Stimulated activated effector memory CD8-positive, alpha-beta T cell treated with anti-CD3 and anti-CD28 coated beads, Interleukin-12 subunit alpha, Interleukin-12 subunit beta, amount 100 ng/mL, for 72 hours (primary cell): ENCODE measurements at places on chromosomes 1 and 21.

DNA sequence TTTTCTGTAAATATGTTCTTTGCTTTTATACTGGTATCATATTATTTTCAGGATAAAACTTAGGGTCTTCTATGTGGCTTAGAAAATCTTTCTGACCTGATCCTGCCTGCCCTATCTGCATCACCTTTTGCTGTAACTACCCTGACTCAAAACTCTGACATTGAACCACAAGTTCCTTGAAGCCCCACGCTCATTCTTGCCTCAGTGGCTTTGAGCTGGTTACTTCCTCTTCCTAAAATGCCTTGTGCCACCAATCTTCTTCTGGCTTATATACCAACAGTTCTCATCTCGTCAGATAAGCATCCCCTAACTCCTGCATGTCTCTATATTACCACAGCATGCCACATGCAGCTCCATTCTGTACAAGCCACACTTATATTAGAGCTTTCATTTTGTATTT lies 84.5 kb upstream of the LRRC7 start:
- no peak for DNase-seq

DNA sequence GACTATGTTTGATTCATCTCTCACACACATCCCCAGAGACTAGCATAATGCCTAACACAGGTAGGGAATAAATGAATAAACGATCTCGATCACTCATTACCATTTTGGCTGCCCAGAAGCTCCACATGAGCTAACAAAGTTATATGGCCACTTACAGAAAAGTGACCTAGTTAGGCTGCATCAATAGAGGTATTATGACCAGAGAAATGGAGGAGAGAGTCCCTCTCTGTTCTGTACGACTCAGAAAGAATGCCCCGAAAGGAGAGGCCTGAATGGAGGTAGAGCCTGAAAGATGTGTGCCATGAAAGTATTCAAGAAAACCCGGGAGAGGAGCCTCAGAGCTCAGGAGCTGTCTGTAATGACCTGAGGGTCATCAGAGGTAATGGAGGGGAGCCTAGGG lies 208.2 kb upstream of the GRIK3 start:
- no peak for DNase-seq

- DNase-seq = no peak
Measured at GRCh38 chr21:36874665-36875064, 91.8 kb downstream of the HLCS start.

- no peak for DNase-seq
Measured at GRCh38 chr1:59703226-59703917, 111.4 kb upstream of the HOOK1 start.

DNA sequence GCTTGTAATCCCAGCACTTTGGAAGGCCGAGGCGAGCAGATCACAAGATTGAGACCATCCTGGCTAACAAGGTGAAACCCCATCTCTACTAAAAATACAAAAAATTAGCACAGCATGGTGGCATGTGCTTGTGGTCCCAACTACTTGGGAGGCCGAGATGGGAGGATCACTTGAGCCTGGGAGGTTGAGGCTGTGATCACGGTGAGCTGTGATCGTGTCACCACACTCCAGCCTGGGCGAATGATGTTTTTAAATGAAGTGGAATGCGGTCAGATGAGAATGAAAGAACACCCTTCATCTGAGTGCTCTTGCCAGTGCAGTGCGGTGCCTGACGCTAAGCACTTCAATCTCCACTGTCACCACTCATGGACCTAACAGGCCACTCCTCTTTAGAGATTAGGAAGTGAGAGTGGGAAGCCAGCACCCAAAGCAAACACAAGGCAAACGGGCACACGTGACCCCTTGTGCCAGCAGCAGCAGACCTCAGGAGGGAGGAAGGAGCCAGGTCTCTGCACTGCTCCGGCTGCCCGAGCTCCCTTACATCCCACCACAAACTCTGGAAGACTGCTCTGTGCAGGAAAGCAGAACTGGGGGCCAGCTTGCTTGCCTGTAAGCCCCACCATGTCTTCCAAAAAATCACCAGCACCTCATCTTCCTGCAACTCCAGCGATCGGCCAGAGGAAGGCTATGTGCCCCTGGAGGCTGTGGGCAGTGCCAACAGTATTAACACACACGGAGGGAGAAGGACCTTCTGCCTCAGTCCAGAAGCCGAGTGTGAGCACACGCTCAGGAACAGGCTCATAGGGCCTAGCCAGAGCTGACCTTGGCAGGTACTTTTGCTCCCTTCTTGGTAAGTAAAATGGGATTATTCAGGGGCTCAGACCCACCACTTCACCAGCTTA lies 9.7 kb downstream of the CTNNBIP1 start:
- DNase-seq = no peak

DNA sequence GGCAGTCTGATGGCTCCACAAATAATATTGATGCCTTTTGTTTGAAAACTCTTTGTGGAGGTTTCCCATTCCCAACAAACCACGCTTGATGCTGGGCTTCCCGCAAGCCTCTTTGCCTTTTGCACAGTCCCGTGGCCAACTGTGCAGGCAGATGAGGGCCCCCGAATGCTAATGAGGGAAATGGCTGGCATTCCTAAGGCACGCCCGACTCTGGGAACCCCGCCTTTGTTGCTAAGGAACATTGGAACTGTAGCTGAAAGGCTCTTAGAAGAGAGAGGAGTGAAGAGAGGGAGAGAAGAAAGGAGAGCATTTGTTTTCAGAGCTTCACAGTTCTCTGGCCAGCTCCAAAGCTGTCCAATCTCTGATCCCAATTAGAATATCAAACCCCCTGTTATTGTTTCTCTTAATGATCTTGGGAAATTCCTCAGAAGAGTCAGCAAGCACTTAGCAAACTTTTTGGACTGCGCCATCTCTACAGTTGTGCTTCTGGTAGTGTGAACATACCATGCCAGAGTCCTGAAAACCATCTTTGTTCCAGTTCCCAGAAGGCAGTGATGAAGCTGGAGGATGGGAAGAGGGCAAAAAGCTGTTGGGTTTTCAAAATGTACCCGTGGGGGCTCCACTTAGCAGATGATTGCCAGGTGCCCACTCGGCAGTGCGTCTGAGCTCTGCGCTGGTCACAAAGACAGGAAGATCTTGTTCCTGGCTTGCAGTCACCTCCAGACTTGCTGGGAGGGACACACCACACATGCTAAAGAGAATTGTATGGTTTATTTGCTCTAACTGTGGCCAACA lies 60.1 kb upstream of the CYP2J2 start:
- no peak for DNase-seq

DNA sequence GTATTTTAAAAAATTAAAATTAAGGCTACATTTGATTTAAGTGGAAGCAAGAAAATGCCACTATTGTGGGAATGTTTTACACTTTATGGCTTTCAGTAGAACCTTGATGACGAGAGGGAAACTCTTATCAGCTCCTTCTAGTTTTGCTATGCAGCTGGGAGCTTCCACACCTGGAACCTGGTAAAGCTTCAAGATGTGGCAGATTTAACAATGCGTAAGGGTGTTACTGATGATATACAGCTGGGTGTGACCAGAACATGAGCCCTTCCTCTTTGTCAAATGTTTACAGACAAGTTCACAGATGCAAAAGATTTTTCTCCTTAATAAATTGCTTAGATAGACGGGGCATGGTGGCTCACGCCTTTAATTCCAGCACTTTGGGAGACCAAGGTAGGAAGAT lies 20.3 kb downstream of the TTC13 start:
- DNase-seq = no peak

DNA sequence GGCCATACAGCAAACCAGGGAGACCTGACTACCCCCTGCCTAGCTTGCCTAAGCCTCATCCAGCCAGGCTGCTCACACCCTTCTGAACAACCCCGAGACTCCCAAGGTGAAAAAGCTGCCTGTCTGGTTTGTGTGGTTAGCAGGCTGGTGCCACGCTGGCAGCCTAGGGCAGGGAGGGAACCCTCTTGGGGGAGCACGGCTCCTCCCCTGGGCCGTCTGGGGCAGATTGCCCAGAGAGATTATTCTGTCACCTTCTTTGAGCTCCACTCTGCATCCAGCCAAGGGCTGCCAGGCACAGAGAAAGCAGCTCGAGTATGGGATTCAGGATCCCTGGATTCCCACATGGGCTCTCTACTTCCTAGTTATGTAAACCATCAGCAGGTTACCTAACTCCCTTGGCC lies 27.5 kb upstream of the TCEA3 start:
- DNase-seq = no peak

- no peak for DNase-seq
Measured at GRCh38 chr1:39569034-39569433, 7.6 kb downstream of the PABPC4 start.

- no peak for DNase-seq
Measured at GRCh38 chr1:63555480-63555879, 32.2 kb downstream of the EFCAB7 start.

GRCh38 chr1:207059881-207060280 lies 6.8 kb downstream of the PFKFB2 start:
- DNase-seq = no peak

- no peak for DNase-seq
Measured at GRCh38 chr1:162035241-162035640, 11.6 kb upstream of the OLFML2B start.
